ENCODE measurements at places on chromosomes 6 and 20. TPM values are rescaled to one million over a fixed set of nuclear protein-coding genes. Genes with fewer than 3 reads are reported as not detected.

DNA sequence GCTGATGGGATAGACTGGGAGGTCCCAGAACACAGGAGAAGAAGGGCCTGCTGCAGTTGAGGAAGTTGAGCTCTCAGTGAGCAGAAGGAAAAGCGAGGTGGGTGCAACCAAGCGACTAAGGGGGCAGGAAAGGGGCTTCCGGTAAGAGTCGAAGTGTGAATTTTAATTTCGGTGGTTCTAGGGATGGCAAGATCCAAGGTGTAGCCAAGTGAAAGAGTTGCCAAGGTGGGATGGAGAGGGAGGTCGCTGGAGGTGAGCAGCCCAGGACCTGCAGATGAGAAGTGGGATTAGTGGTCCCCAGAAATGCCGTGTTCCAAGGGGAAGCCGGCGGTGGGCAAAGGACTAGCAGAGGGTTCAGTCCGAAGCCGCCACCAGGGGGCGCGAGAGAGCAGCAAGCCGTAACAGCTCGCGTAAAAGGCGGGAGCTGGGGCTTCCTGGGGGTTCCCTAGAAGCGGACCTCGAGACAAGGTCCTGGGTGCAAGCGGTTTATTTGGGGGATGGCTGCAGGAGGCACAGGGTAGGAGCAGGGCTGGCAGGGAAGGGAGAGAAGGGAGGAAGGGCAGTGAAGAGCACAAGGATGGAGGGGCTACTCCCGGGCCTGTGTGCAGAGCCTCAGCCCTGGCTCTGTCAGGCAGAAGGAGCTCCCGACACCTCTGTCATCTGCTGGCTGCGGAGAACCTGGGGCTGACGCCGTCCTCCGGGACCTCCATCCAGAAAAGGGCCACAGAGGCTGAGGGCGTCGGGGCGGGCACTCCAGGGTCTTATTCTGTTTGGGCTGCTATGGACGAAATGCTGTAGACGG lies 103.6 kb downstream of the PAX1 start:
- no peak overlapping the region for H3K27ac ChIP-seq
- H3K4me1 ChIP-seq: no peaks in the 10 kb centered on the region
- H3K4me3 ChIP-seq: no peak overlapping the region

The SLC52A3 gene
- total RNA-seq: not detected

DNA sequence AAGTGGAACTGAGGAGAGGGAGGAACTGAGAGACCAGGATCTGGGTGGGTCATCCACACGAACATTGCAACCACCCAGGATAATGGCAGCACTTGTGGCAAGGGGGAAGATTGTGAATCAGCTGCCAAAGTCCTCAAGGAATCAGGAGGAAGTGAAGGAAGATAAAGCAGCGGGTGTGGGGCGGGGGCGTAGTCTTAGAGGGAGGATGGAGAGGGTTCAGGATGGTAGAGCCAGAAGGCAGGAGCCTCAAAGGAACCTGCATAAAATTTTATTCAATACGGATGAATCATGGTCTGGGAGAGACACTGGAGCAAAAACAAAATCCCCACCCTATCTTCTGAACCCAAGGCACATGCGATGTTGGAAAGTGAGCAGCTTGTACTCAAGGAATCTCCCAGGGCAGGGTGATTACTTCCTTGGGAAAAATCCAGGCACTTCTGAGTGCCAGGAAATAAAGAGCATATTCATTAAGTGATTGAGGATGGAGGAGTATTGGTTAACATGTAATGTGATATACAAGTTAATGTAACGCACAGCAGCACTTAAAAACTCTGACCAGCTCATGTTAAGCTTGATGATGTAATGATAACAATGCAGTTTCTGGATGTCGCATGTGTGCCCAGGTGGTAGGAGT lies 82.0 kb upstream of the B3GAT2 start:
- DNase-seq: no peak
- H3K4me3 ChIP-seq: no peak overlapping the region

The EBF4 gene
- under 0.01 TPM for total RNA-seq

DNA sequence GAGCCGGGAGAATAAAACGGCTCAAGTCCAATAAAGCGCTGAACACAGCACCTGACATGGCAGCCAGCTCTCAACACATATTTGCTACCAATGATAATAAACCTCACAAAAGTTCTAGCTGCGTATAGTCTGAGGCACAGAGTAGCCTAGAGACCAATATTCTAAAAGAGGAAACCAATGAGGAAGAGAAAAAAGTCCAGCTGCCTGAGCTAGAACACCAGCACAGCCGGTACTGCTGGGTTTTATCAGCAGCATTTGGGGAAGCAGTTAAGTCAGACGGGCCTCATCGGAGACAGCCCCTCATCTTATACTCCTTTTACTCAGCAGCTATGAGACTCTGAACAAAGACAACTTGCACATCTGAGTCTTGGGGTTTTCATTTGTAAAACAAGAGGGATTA lies 2.4 kb upstream of the RTF2 start:
- 0 out of 2 replicates have a peak, but pooled peaks cover 2% of the 10 kb centered on the region for H3K4me1 ChIP-seq
- H3K36me3 ChIP-seq: peaks cover 4% of the 10 kb centered on the region
- DNase-seq: no peak

The NKX2-4 gene
- not detected for total RNA-seq

- no peak overlapping the region for H3K4me3 ChIP-seq
- peaks cover 3% of the 10 kb centered on the region for H3K4me1 ChIP-seq
- DNase-seq: peak; percentile 40
- no peaks in the 10 kb centered on the region for H3K36me3 ChIP-seq
- no peaks in the 10 kb centered on the region for H3K27me3 ChIP-seq
- H3K27ac ChIP-seq: no peak overlapping the region
Measured at GRCh38 chr6:113476937-113477839, 380.0 kb upstream of the MARCKS start.

The SIRPB1 gene
- 0.56 TPM for total RNA-seq

The HLA-DOA gene
- not detected for total RNA-seq

The SIRPD gene
- total RNA-seq: not detected

GRCh38 chr6:132320007-132320406 lies 81.3 kb downstream of the MOXD1 start:
- H3K4me3 ChIP-seq: no peak overlapping the region
- no peak overlapping the region for H3K27ac ChIP-seq
- H3K36me3 ChIP-seq: no peaks in the 10 kb centered on the region
- no peaks in the 10 kb centered on the region for H3K27me3 ChIP-seq

DNA sequence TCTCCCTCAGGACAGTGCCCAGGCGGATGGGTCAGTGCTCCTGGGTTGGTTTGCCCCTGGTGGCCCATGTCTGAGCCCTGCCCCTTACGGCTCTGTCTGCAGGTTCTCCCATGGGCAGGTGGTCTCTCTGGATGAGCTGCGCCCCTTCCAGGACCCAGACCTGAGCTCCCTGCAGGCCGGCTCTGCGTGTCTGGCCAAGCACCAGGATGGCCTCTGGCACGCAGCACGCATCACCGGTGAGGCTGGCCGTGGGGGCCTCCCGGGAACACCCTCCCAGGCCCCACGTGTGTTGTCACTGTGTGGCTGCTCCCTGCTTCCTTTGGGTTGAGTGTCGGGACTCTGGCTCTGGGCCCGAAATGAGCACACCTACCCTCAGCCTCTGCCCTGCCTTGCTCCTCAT lies 3.3 kb upstream of the LIME1 start:
- no peaks in the 10 kb centered on the region for H3K27me3 ChIP-seq
- H3K27ac ChIP-seq: no peak overlapping the region
- H3K4me3 ChIP-seq: no peak overlapping the region
- peaks cover 2% of the 10 kb centered on the region for H3K4me1 ChIP-seq
- peaks cover 39% of the 10 kb centered on the region for H3K36me3 ChIP-seq

DNA sequence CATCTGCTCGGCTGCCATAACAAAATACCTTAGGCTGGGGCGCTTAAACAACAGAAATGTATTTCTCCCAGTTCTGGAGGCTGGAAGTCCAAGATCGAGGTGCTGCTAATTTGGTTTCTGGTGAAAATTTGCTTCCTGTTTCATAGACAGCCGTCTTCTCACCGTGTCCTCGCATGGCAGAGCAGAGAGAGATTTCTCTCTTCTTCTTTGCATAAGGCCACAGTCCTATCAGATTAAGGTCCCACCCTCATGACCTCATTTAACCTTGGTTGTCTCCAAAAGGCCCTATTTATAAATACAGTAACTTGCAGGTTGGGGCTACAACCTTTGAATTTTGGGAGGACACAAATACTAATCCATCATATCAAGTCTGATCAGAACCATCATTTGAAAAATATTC lies 544.3 kb downstream of the KIF16B start:
- no peaks in the 10 kb centered on the region for H3K4me1 ChIP-seq
- H3K27ac ChIP-seq: no peak overlapping the region
- no peak for DNase-seq
- no peaks in the 10 kb centered on the region for H3K27me3 ChIP-seq
- H3K4me3 ChIP-seq: no peak overlapping the region

DNA sequence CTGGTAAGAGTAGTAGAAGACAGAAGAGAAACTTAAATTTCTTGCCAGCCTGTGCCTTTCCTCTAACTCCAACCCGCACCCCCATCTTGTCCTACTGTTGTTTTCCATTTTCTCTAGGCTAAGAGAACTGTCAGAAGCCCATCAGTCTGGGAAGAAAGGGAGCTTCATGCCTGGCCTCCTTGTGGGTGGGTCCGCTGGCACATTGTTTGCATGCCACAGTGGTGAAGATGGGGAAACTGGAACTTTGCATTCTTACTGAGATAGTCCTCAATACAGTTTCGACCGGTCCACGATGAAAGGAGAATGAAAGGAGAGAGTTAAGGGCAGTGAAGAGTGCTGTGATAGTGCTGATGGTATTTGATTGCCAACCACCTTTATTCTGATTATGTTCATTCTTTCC lies 103.1 kb downstream of the TCP11 start:
- no peaks in the 10 kb centered on the region for H3K27me3 ChIP-seq
- peaks cover 14% of the 10 kb centered on the region for H3K4me1 ChIP-seq
- no peak overlapping the region for H3K27ac ChIP-seq
- peaks cover 1% of the 10 kb centered on the region for H3K36me3 ChIP-seq
- H3K4me3 ChIP-seq: no peak overlapping the region

GRCh38 chr20:3890999-3891929 lies 2.1 kb downstream of the PANK2 start:
- no peaks in the 10 kb centered on the region for H3K27me3 ChIP-seq
- H3K27ac ChIP-seq: no peak overlapping the region
- DNase-seq: no peak
- peaks cover 14% of the 10 kb centered on the region for H3K4me1 ChIP-seq
- peak overlapping the region; percentile 76 for H3K4me3 ChIP-seq

- no peak overlapping the region for H3K4me3 ChIP-seq
- H3K27ac ChIP-seq: no peak overlapping the region
- no peaks in the 10 kb centered on the region for H3K27me3 ChIP-seq
- H3K4me1 ChIP-seq: no peaks in the 10 kb centered on the region
- no peaks in the 10 kb centered on the region for H3K36me3 ChIP-seq
Measured at GRCh38 chr6:170011204-170012036, 260.0 kb downstream of the ERMARD start.

- H3K4me1 ChIP-seq: no peaks in the 10 kb centered on the region
- no peaks in the 10 kb centered on the region for H3K36me3 ChIP-seq
- DNase-seq: peak; percentile 47
- H3K4me3 ChIP-seq: no peak overlapping the region
Measured at GRCh38 chr20:58870293-58871014, 17.9 kb downstream of the GNAS start.

The MOG gene
- total RNA-seq: not detected

The BMP2 gene
- total RNA-seq: 0.18 TPM

- no peaks in the 10 kb centered on the region for H3K27me3 ChIP-seq
- H3K36me3 ChIP-seq: peaks cover 23% of the 10 kb centered on the region
- peak overlapping the region; percentile 76 for H3K27ac ChIP-seq
- peaks cover 11% of the 10 kb centered on the region for H3K4me1 ChIP-seq
- peak overlapping the region; percentile 62 for H3K4me3 ChIP-seq
Measured at GRCh38 chr6:134176264-134176975, 124.0 kb upstream of the SLC2A12 start.

DNA sequence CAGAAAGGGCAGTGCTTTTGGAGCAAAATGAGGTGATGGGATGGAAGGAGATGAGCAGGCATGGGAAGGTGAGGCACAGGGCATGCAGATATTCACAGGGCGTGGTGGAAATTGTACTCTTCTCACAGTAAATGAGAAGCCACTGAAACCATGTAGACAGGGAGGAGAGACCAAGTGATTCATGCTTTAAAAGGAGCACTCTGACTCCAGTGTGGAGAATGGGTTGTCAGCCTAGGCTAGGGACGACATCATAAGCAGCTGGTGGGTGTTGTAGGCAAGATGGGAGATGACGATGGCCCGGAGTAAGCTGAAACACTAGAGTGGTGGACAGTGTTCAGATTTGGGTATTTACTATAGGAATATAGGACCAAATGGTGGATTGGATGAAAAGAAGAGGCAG lies 18.4 kb downstream of the PDE7B start:
- H3K4me1 ChIP-seq: peaks cover 6% of the 10 kb centered on the region
- no peaks in the 10 kb centered on the region for H3K27me3 ChIP-seq
- H3K36me3 ChIP-seq: peaks cover 4% of the 10 kb centered on the region
- DNase-seq: peak; percentile 30
- H3K27ac ChIP-seq: no peak overlapping the region
- no peak overlapping the region for H3K4me3 ChIP-seq

The PAK5 gene
- not detected for total RNA-seq

GRCh38 chr6:129321303-129321702 lies 388.7 kb downstream of the ARHGAP18 start:
- H3K36me3 ChIP-seq: no peaks in the 10 kb centered on the region
- H3K27me3 ChIP-seq: no peaks in the 10 kb centered on the region
- H3K4me3 ChIP-seq: no peak overlapping the region
- H3K4me1 ChIP-seq: peaks cover 4% of the 10 kb centered on the region
- DNase-seq: no peak
- no peak overlapping the region for H3K27ac ChIP-seq
